ENCODE measurements at places on chromosomes 16 and 17. TPM values are rescaled to one million over a fixed set of nuclear protein-coding genes. Genes with fewer than 3 reads are reported as not detected.
A peak's percentile ranks its signal among the peaks of the same experiment; 100 is the strongest.

The MLYCD gene
- total RNA-seq = 2.7 TPM

The CCL7 gene
- total RNA-seq = not detected

The LRRC46 gene
- 0.30 TPM for total RNA-seq

GRCh38 chr17:45735488-45735887, 48.6 kb upstream of the CRHR1 start:
- H3K27ac ChIP-seq = no peak overlapping the region
- H3K4me3 ChIP-seq = no peak overlapping the region
- peaks cover 8% of the 10 kb centered on the region for H3K27me3 ChIP-seq
- no peaks in the 10 kb centered on the region for H3K4me1 ChIP-seq
- no peaks in the 10 kb centered on the region for H3K36me3 ChIP-seq

DNA sequence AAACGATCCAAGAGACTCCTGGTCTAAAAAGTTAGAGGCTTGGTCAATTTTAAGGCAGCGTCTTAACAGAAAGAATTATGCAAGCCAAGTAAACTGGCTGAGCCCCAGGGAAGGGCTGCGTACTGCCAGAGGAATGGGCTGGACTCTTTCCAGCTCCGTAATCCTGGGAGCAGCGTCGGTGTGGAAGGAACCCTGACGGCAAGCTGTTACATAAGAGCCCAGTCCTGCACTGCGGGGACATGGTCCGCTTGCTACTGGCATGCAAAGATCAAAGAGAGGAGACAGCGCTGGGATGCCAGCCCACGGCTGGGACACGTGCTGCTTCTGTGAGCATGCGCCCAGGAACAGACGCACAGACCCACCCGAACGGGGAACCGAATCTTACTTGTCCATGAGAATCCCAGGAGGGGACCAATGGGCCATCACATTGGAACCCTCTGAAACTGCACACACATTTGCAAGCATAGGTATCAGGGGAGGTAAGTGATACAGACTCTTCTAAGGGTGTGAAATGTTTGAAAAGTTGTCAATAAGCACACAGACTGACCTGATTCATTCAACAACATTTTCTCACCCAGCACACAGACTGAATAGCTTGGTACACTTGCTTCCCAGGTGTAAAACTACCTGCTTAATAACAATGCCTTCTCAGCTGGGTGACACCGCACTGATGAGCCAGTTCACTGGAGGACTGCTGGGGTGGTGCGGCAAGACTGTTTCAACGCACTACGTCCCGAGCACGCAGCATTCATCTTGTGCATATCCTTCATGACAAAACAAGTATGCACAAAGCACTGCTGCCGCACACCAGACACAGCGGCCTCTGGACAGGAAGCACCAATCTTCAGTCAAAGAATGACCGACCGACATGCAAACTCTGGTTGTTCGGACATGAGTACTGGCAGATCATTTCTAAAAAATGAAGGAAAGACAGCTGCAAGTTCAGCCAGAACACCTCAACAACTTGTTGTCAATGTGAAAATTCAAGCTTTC, 94.9 kb downstream of the ANKRD11 start:
- DNase-seq = peak; percentile 96
- H3K4me1 ChIP-seq = peaks cover 25% of the 10 kb centered on the region
- H3K36me3 ChIP-seq = peaks cover 3% of the 10 kb centered on the region
- H3K27ac ChIP-seq = peak overlapping the region; percentile 21
- no peak overlapping the region for H3K4me3 ChIP-seq
- H3K27me3 ChIP-seq = no peaks in the 10 kb centered on the region

GRCh38 chr17:22300731-22301352, 608.5 kb downstream of the KCNJ18 start:
- H3K4me3 ChIP-seq = no peak overlapping the region
- no peak overlapping the region for H3K27ac ChIP-seq
- no peak for DNase-seq
- no peaks in the 10 kb centered on the region for H3K27me3 ChIP-seq
- no peaks in the 10 kb centered on the region for H3K4me1 ChIP-seq

DNA sequence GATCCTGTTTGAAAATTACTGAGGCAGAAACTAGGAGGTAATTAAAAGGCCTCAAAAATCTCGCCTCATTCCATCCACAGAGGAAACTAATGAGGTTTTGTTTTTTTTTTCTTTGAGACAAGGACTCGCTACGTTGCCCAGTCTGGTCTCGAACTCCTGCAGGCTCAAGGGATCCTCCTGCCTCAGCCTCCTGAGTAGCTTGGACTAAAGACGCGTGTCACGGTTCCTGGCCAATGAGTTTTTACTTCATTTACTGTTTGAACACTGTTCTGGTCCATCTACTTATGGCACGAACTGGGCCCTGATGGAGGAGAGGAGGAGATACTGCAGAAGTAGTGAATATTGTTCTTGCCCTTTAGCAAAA, 600 bp upstream of the BLTP2 start:
- no peak for DNase-seq
- peaks cover 34% of the 10 kb centered on the region for H3K36me3 ChIP-seq
- H3K4me3 ChIP-seq = peak overlapping the region; percentile 77
- H3K27ac ChIP-seq = peak overlapping the region; percentile 78

GRCh38 chr17:27236717-27237315, 57.1 kb upstream of the WSB1 start:
- DNase-seq = peak; percentile 28
- H3K27me3 ChIP-seq = no peaks in the 10 kb centered on the region
